ENCODE measurements at places on chromosomes 3 and 15. TPM values are rescaled to one million over a fixed set of nuclear protein-coding genes. Genes with fewer than 3 reads are reported as not detected.

DNA sequence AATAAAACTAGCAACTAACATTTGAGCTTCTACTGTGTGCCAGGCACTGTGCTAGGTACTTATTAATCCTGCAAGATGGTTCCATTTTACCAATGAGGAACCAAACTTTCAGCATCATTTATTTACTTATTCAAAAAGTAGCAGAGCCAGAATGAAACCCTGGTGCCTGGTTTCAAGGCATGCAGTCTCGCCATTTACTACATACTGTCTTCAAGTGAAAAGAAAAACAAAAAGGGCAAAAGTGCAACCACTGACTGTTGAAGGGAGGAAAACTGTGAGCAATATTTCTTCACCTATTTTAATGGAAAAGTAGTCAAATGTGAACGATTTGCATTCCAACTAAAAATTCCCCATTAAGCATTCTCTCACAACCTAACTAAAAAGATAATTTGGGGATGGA, 8.7 kb downstream of the DCUN1D1 start:
- DNase-seq = peak; percentile 79

RTP1 gene
- not detected for total RNA-seq

BFSP2 gene
- total RNA-seq = not detected

GPR62 gene
- not detected for total RNA-seq

SLC12A8 gene
- 28.3 TPM for total RNA-seq

DNA sequence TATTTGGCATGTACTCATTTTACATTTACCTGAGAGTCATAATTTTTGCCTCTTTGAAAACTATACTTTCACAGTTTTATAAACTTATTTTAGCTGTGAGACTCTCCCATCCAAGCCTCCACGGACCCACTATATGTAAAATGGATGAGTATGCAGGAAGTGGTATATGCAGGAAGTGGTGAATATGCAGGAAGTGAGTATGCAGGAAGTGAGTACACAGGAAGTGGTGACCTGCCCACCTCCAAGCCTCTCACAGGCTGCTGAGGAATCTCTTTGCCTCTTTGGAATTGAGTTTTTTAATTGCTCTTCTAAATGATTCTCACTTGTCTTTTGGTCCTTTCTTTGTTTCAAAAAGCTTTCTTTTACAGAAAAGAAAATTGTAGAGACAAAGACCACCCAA, 85.2 kb downstream of the KBTBD8 start:
- DNase-seq = no peak

- DNase-seq = no peak
Observed at GRCh38 chr3:64939747-64940450, 252.1 kb upstream of the ADAMTS9 start.

- no peak for DNase-seq
Observed at GRCh38 chr3:122410639-122411038, 5.2 kb downstream of the WDR5B start.

PPP1R14D gene
- not detected for total RNA-seq

LRRC31 gene
- 1.2 TPM for total RNA-seq

Measured in renal cortical epithelial cell (primary cell).